ENCODE measurements at places on chromosomes 1 and 21. TPM values are rescaled to one million over a fixed set of nuclear protein-coding genes. Genes with fewer than 3 reads are reported as not detected.

- no peak for DNase-seq
Measured at GRCh38 chr1:205798577-205798976, 14.4 kb downstream of the SLC41A1 start.

DNA sequence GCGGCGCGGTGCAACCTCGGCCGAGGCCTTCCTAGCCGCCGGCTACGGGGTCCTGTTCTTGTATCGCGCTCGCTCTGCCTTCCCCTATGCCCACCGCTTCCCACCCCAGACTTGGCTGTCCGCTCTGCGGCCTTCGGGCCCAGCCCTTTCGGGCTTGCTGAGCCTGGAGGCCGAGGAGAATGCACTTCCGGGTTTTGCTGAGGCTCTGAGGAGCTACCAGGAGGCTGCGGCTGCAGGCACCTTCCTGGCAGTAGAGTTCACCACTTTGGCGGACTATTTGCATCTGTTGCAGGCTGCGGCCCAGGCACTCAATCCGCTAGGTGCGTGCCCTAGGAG lies 379 bp downstream of the PPCS start:
- peak; percentile 67 for DNase-seq

DNA sequence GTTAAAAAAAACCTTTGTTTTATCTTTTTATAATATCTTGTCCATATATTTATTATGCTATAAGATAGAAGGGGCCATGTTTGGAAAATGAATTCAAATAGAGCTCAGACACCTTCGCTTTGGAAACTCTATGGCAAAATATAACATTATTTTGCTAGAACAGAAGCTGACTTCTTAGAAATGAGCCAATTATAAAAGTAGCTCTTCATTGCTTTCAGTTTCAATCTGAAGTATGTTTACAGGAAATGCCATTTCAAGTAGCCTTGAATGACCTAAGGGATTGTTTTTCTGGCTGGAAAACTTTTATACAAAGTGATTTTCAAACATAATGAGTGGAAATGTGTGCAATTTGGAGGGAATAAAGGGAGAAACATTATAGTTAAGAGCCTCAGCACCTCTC lies 37.8 kb upstream of the GBP5 start:
- no peak for DNase-seq

- DNase-seq, result no peak
Measured at GRCh38 chr1:22212400-22213233, 69.7 kb upstream of the WNT4 start.

GRCh38 chr1:51255331-51255730 lies 19.3 kb downstream of the RNF11 start:
- DNase-seq, result no peak

GRCh38 chr1:65232461-65232990 lies 76.8 kb upstream of the DNAJC6 start:
- DNase-seq, result no peak

The PARP1 gene
- total RNA-seq, result 75.8 TPM

GRCh38 chr1:217027403-217028080 lies 304.3 kb upstream of the ESRRG start:
- no peak for DNase-seq

DNA sequence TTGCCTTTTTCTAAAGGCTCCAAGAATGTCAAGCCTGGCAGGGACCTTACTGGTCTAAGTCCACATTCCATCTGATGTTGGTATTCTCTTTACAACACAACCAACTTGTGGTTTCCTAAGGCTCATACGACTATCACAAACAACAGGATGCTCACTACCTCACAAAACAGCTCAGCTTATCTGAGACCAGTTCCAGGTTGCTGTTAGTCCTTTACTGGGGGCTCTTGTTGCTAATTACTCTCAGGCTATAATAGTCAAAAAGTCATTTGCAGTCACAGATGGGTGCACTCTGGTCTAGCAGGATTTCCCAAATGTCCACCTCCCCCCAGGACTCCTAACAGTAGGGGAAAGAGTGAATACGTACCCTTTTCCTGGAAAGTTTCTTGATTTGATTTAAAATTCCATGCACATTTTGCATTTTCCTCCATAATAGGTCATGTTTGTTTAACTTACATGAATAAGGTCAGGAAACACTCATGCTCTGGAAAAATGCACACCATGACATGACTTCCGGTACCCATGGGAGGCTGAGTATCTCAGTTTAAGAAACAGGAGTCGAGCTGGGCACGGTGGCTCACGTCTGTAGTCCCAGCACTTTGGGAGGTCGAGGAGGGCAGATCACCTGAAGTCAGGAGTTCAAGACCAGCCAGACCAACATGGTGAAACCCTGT lies 16.0 kb downstream of the LCK start:
- DNase-seq, result no peak

The MYCL gene
- 84.3 TPM for total RNA-seq

- no peak for DNase-seq
Measured at GRCh38 chr1:80241566-80241965, 1235.0 kb upstream of the ADGRL4 start.

The TMPRSS3 gene
- total RNA-seq, result 1.7 TPM

The OR6N1 gene
- total RNA-seq, result not detected
